Pancreas (tissue), 10 donors: ENCODE measurements at places on chromosomes 3 and 15.

GRCh38 chr15:40543082-40543481, 21.8 kb downstream of the CCDC32 start:
- no peak for DNase-seq

DNA sequence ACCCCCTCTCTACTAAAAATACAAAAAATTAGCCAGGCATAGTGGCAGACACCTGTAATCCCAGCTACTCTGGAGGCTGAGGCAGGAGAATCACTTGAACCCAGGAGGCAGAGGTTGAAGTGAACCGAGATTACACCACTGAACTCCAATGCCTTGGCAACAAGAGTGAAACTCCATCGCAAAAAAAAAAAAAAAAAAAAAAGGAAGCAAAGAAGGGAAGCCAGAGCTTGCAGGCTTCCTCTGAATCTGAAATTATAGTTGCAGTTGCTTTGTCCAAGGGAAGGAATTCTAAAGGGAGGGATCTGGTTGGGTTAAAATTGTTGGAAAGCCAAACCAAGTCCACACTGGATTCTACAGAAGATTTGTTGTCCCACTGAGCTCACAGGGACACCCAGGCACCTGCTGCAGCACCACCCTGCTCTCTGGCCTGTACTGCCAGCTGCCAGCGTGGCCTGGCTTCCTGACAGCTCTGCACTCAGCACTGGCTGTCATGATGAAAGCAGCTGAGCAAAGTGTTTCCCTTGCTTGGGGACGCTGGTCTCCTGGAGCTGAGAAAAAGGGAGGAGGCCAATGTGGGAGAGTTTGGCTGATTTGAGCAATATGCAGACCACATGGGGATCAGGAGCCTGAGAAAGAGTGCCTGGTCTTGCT, 88.8 kb upstream of the HES1 start:
- DNase-seq = peak; percentile 85

DNA sequence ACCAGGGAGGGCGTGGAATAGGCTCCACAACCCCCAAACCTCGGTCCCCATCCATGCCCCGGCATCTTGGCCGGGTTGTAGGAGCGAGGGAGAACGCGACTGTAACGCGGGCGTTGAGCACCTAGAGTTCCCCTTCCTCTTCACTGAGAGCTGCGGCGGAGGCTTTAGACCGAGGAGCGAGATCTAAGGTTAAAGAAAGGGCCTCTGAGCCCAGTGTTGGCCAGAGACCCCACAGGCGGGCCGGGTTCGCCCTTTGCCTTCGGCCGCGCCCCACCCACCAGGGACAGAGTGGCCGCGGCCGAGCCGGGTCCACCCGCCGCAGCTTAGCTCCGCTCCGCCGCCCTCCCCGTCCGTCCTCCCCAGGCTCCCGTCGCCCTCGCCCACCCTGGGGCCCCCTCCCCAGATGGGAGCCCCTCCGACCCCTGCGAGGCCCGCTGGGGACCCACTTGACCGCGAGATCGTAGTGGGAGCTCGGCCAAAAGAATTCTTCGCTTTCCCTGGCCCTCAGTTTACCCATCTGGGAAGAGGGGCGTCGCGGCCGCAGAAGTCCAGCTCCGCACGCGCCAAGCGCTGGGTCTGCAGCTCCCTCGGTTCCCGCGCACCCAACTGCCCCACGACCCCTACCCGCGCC, 425 bp downstream of the ANPEP start:
- DNase-seq = no peak

DNA sequence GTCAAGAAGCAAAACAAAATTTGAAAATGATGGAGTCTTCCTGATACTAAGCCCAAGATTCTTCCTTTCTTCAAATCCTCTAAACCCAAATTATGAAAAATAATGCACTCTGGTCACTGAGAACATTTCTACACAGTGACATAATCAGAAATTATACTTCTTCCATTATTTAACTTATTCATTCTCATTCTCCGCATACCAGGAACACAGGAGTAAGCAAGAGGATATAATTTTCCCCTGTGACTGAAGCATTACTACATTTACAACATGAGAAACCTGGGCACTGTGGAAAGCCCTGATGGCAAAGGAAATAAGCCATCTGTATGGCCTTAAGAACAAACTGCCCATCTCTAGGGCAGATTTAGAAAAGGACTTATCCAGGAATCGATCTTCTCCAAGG, 47.0 kb downstream of the EXD1 start:
- no peak for DNase-seq

- no peak for DNase-seq
Measured at GRCh38 chr3:13518516-13518953, 30.4 kb upstream of the FBLN2 start.

DNA sequence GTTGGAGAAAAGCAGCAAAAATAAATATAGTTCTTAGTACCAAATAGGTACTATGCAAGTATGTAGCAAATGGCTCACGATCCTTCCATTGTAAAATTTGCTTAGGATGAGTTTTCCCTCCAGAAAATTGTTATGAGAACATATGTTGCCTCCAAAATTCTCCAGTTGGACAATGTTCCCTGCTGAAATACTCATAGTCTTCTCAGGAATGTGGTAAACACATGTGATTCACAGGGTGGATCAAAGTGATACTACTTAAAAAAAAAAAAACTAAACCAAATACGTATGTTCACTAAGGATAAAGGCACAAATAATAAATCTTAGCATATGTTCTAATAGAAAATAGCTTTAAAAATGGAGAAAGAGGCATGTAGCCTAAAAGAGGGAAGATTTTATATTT, 84.3 kb upstream of the ZNF385D start:
- no peak for DNase-seq

- no peak for DNase-seq
Measured at GRCh38 chr3:42497009-42497731, 5.3 kb upstream of the VIPR1 start.

DNA sequence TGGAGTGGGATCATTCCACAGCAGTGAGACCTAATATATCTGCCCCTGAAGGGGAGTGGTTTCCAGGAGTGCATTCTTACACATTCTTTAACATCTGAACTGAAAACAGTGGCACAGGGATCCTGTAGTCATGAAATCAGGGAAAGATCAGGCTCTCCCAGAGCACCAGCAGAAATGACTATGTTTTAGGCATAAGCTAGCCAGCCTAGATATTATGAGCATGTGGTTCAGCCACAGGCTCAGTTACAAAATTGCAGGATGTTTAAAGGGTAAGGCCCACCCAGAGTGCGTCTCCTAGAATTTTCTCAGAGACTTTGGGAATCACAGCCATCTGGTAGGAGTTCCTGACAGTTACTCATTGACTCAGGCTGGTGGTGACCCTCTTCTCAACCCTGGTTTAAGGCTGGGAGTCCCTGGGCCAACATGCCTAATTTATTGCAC, 20.9 kb downstream of the FSTL1 start:
- DNase-seq = no peak

GRCh38 chr3:113852506-113852905, 13.9 kb downstream of the GRAMD1C start:
- no peak for DNase-seq

GRCh38 chr15:45456212-45457106, 66.1 kb downstream of the SLC30A4 start:
- peak; percentile 30 for DNase-seq

DNA sequence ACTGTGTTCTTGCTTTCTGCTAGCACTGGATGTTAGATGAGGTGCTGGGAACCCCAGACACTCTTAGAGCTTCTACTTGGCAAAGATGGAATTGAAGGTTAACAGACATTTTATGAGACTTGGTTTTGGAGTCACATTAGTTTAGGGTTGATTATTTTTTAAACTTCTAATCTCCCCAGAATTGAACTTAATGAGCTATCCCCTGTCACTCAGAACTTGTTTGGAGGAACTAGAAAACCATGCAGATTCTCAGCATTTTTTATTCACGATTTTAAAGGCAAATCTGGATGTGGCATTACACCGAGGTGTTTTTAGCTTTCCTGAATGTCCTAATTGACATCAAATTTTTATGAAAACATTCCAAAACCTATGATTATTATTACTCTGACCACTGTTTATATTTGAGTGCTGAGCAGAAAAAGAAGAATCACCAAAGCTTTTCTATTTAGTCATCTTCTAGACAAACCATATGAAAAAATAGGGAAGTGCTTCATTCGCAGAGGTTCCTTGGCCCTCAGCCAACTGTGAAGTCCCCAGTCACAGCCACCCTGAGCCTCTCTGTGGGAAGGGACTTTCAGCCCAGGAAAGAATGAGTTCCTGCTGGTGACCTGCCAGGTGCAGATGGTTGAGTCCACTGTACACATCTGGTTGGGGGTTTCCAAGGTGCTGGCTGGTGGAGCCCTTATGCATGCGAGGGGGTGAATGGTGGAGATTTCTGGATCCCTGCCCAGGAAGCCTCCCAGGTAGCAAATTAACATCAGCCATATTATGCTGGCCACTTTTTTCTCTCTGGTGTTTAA, 196.0 kb upstream of the TOPAZ1 start:
- DNase-seq = peak; percentile 49

DNA sequence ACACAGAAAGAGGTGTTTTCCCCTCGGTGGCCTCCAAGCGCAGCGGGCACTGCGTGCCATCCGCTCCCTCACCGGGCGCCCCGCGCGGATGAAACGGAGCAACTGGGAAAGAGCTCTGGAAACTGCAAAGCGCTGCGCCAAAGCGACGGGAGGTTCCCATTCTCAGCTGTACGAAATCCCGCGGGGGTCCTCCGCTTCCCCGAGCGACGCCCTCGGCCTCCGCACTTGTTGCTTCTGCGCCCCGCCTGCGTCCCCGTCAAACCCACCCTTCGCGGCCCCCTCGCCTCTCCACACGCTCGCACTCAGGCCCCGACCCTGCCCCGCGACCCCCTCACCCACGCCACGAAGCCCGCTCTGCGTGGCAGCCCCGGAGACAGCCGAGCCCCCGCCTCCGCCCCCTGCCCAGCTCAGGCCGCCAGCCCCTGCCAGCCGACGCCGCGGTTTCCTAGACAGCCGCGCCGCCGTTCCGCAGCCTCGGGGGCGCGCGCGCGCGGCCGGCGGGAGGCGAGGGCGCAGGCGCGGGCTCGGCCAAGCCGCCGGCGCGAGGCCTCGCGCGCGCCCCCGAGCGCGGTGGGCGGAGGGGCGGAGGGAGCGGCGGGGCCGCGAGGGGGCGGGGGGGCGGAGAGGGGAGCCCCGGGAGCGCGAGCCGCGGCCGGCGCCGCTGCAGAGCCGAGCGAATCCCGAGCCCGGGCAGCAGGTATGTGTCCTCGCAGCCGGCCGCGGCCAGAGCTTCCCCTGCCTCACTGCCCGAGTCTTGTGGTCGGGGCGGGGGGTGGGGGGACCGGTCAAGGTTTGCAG, at the start of gene TMEM266:
Gene TMEM266, plus strand, starts transcription at position 666 of the 798 bp plus-strand sequence. CDS start 74,279 bp downstream, outside the sequence.
- peak; percentile 66 for DNase-seq

- no peak for DNase-seq
Measured at GRCh38 chr3:189563853-189564563, 67.2 kb upstream of the TP63 start.

DNA sequence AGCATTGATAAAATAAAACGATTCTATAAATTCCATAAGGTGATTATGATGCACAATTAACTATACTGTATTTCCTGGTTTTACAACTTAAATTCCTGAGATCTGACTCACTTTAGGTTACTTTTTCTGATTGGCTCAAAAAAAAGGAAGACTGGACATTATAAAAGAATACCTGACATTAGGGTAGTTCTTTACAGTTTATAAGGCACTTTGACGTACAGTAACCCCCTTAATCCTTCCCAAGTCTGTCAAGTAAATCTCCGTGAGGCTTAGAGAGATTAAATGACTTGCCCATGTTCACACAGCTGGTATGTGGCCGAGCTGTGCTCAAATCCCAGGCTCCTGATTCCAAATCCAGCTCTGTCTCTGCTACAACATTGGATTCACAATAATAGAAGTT, 1.0 kb upstream of the SLTM start:
- no peak for DNase-seq

DNA sequence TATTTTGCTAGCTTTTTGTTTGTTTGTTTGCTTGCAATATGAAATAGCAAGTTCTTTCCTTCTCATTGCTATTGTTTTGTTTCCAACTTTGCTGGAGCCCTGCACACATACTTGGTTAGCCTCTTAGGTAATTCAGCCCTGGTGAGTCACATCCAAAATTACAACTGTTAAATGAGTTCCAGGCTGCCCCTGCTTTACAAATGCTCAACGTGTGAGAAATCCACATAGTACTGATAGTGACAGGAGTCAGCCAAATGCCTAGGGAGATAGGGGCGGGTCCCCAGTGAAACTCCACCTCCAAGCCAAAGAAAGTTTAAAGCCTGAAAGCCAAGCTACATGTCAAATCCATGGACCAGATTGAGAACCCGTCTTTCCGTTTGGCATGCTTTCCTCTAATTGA, 81.3 kb upstream of the RNF7 start:
- no peak for DNase-seq

DNA sequence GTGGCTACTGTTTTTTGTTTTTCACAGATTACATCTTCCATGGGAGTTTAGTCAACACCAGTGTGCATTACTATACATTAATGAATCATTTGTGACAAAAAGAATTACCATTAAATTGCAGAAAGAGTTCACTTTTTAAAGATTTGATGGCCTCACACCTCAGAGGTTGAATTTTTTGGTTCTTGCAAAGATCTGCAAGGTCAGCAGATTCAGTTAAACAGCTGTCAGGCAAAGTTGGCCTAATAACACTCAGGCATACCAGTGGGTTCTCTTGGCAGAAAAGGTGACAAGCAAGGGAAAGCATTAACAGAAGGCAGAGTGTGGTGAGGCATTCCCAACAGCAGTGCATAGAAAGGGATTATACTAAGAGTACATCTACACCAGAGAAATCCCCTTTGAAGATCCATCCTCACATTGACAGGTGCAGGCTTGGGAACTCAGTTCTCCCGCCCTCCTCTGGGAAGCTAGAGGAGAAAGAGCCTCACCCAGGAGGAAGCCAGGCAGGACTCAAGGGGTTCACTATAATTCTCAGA, 24.3 kb upstream of the PTX3 start:
- no peak for DNase-seq

- DNase-seq = no peak
Measured at GRCh38 chr3:172099495-172099808, 60.1 kb downstream of the FNDC3B start.

DNA sequence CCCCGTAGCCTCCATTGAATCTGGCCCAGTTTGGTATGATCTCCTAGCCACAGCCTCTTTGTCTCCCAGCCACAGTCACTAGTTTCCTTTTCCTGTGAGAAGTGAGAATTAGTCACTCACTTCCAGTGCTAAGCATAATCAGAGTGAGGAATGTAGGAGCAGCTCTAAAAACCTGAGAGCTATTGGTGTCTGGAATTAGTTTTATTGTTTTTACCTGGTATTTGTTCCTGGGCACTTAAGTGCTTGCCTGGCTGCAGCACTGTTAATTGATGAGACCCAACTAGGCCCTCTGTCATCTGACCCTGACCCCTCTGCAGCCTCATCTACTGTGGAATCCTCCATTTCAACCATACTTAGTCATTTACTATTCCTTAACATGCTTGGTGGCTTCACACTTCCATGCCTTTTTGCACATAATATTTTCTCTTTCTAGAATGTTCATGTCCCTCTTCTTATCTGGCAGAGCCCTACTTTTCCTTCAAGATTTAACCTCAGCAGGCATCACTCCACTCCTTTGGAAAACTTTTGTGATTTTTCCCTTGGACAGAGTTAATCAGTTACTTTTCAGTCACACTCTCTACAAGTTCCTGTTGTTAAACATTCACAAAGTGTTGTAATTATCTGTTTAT, 48.8 kb downstream of the PDE8A start:
- no peak for DNase-seq

GRCh38 chr15:72919936-72920465, 132.3 kb upstream of the NEO1 start:
- no peak for DNase-seq

- DNase-seq = no peak
Measured at GRCh38 chr3:43030162-43030935, 51.2 kb downstream of the GASK1A start.

GRCh38 chr3:27209617-27210264, 159.4 kb downstream of the NEK10 start:
- no peak for DNase-seq

GRCh38 chr3:88668180-88668579, 439.2 kb upstream of the EPHA3 start:
- no peak for DNase-seq

GRCh38 chr15:64456634-64457108, 3.7 kb upstream of the ZNF609 start:
- DNase-seq = no peak
